Activated T-helper 2 cell treated with anti-CD3 and anti-CD28 coated beads, Interferon-gamma antibody, Interleukin-2, Interleukin-4, amounts not matched to agents 10 μg/mL and 5 μg/mL and 100 μg/mL, durations not matched to agents 14 hours and 24 hours and 36 hours (primary cell): ENCODE measurements at places on chromosomes 5 and 9. TPM values are rescaled to one million over a fixed set of nuclear protein-coding genes. Genes with fewer than 3 reads are reported as not detected.
A peak's percentile ranks its signal among the peaks of the same experiment; 100 is the strongest.

DNA sequence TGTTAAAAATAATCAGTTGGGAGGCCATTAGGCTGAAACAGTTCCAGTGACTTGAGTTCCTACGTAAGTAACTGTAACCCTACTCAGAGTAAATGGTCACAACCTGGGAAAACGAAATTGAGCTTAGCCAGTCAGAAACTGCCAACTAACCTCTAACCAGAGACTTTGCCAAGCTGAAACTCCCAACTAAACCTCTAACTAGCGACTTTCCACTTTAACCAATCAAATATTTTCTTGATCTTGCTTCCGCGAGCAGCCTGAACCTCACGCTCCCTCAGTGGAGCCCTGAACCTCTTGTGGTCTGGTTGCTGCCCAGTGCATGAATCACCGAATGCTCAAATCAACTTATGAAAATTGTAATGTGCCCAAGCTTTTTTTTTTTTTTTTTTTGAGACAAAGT is 156.2 kb downstream of the MED10 start:
- H3K4me3 ChIP-seq, result no peak overlapping the region
- DNase-seq, result no peak
- no peaks in the 10 kb centered on the region for H3K36me3 ChIP-seq
- H3K27me3 ChIP-seq, result no peaks in the 10 kb centered on the region

GRCh38 chr5:132277256-132277655 is 16.9 kb upstream of the SLC22A4 start:
- no peak overlapping the region for H3K4me3 ChIP-seq
- peaks cover 7% of the 10 kb centered on the region for H3K27me3 ChIP-seq
- no peaks in the 10 kb centered on the region for H3K36me3 ChIP-seq
- DNase-seq, result no peak
- H3K27ac ChIP-seq, result no peak overlapping the region

GRCh38 chr5:175654339-175654738 is 3.5 kb upstream of the HRH2 start:
- H3K4me3 ChIP-seq, result peak overlapping the region; percentile 14
- H3K27ac ChIP-seq, result peak overlapping the region; percentile 94
- peaks cover 72% of the 10 kb centered on the region for H3K4me1 ChIP-seq
- H3K27me3 ChIP-seq, result no peaks in the 10 kb centered on the region
- peaks cover 30% of the 10 kb centered on the region for H3K36me3 ChIP-seq

- DNase-seq, result peak; percentile 13
- H3K4me1 ChIP-seq, result peaks cover 18% of the 10 kb centered on the region
- H3K4me3 ChIP-seq, result no peak overlapping the region
- no peak overlapping the region for H3K27ac ChIP-seq
- no peaks in the 10 kb centered on the region for H3K36me3 ChIP-seq
Measured at GRCh38 chr5:33840927-33841547, 50.8 kb downstream of the ADAMTS12 start.

DNA sequence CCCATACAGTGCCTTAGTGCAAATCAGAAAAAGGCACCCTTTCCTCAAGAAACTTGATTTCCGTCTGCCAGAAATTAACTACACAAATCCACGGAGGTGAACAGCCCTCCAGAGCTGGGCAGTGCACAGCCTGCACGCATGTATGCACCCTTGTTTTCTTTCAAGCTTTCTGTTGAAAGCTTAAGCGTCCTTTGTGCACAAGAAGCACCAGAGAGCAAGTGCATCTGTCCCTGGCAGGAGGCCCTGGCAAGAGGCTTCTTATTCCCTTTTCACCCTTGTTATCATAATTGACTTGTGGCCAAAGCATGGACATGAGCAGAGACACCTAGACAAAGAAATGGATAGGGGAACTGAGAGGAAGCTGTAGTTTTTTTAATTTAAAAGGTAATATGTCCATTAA is 47.4 kb upstream of the ATG10 start:
- H3K27ac ChIP-seq, result no peak overlapping the region
- H3K27me3 ChIP-seq, result no peaks in the 10 kb centered on the region
- no peaks in the 10 kb centered on the region for H3K36me3 ChIP-seq
- no peaks in the 10 kb centered on the region for H3K4me1 ChIP-seq
- H3K4me3 ChIP-seq, result no peak overlapping the region
- DNase-seq, result no peak

NSA2 gene
- total RNA-seq, result 83.9 and 91.4 TPM in 2 replicates

DNA sequence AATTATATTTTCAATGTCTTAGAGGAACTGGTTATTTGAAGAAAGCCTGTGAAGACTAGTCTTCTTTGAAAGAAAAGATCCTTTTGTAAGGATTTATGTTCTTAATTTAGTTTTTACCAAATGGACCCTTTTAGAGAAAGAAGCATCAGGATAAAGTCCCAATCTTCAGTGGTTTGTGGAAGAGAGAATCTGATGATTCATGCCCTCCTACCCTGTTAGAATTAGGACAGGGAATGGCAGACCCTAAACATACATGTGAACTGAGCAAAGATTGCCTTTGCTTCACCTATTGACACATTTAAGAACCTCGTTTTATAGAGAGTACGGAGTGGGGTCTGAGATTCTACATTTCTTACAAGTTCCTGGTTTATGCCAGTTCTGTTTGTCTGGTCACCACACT is 20.1 kb upstream of the TMEFF1 start:
- DNase-seq, result no peak
- peaks cover 3% of the 10 kb centered on the region for H3K27me3 ChIP-seq
- H3K4me3 ChIP-seq, result no peak overlapping the region
- peaks cover 24% of the 10 kb centered on the region for H3K36me3 ChIP-seq
- H3K27ac ChIP-seq, result no peak overlapping the region

DNA sequence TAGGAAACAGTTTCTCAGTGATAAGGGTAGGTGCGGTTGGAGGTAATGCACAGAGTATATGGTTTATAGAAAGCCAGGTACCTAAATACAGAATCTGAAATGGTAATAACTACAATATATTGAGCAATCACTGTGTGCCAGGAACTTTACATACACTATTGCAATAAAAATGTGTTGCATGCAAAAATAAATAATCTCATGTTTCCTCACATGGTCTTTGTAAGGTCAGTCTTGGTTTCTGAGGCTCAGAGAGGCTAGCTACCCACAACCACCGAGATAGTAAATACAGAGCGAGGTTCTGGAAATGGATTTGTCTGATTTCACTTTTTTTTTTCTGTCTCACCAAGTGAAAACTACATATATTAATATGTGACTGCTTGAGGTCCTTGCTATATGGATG is 128.9 kb downstream of the CAMK4 start:
- peaks cover 49% of the 10 kb centered on the region for H3K36me3 ChIP-seq
- H3K27me3 ChIP-seq, result no peaks in the 10 kb centered on the region
- no peak overlapping the region for H3K27ac ChIP-seq
- peaks cover 6% of the 10 kb centered on the region for H3K4me1 ChIP-seq
- H3K4me3 ChIP-seq, result no peak overlapping the region

ANGPTL2 gene
- not detected in 2 replicates for total RNA-seq

DNA sequence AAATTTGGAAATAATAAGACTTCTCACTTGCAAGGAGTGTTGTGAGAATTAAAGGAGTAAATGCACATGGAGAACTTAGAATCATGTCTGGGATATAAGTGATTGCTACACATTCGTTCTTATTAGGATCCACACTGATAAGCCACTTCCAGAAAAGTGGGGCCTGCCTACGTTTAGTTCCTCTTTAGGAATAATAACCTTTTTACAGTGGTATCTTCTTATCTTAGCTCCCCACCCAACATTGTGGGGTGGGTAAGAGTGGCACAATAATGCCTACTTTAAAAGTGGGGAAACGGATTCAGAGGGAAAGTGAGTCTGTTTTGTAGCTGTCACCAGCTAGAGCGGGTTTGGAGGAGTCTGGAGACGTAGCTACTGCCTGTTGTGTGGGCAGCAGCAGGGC is 16.0 kb downstream of the DOCK2 start:
- no peak overlapping the region for H3K27ac ChIP-seq
- H3K4me1 ChIP-seq, result peaks cover 92% of the 10 kb centered on the region
- no peak for DNase-seq

- no peak overlapping the region for H3K27ac ChIP-seq
- no peaks in the 10 kb centered on the region for H3K36me3 ChIP-seq
- no peak overlapping the region for H3K4me3 ChIP-seq
- no peaks in the 10 kb centered on the region for H3K27me3 ChIP-seq
Measured at GRCh38 chr9:115335439-115335838, 217.5 kb upstream of the TNC start.

DNA sequence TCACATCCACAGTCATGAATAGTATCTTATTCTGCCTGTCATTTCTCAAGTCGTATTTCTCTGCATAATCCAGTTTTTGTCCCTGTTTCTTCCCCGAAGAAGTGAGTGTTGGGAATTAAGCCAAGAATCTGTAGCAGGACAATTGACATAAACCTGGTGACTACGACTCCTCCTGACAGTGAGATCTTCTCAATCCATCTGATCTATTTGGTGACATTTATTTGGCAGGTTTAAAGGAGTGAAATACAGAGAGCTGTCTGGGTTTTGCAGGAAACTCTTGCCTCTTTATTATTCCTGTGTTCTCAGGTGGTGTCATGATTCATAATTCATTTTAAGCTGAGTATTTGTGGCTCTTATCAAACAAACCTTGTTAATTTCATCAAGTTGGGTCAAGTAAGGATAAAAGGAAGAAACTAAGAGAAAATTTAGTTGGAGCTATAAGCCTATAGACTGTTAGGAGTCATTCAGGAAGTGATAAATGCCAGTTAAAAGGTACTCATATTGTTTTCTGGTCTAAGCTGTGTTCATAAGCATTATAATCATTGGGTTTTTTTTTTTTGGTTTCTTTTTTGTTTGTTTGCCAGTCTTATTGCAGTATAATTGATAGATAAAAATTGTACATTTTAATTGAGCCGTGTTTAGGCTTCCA is 95.9 kb upstream of the PCSK1 start:
- H3K36me3 ChIP-seq, result no peaks in the 10 kb centered on the region
- no peak overlapping the region for H3K4me3 ChIP-seq
- H3K27ac ChIP-seq, result no peak overlapping the region
- no peak for DNase-seq
- H3K4me1 ChIP-seq, result peaks cover 1% of the 10 kb centered on the region
- peaks cover 4% of the 10 kb centered on the region for H3K27me3 ChIP-seq

GRCh38 chr5:128965011-128965637 is at the start of gene SLC27A6:
Gene SLC27A6 (plus strand): TSS chr5:128965488. CDS start chr5:128966138, 650 bp downstream.
- no peak within 1 kb of the TSS for H3K27ac ChIP-seq
- H3K4me1 ChIP-seq, result no peaks in the 10 kb centered on the region
- DNase-seq, result no peak
- no peak within 1 kb of the TSS for H3K4me3 ChIP-seq
- no peaks in the 10 kb centered on the region for H3K36me3 ChIP-seq
- H3K27me3 ChIP-seq, result peaks cover 10% of the 10 kb centered on the region

PLCXD3 gene
- not detected in 2 replicates for total RNA-seq

DNA sequence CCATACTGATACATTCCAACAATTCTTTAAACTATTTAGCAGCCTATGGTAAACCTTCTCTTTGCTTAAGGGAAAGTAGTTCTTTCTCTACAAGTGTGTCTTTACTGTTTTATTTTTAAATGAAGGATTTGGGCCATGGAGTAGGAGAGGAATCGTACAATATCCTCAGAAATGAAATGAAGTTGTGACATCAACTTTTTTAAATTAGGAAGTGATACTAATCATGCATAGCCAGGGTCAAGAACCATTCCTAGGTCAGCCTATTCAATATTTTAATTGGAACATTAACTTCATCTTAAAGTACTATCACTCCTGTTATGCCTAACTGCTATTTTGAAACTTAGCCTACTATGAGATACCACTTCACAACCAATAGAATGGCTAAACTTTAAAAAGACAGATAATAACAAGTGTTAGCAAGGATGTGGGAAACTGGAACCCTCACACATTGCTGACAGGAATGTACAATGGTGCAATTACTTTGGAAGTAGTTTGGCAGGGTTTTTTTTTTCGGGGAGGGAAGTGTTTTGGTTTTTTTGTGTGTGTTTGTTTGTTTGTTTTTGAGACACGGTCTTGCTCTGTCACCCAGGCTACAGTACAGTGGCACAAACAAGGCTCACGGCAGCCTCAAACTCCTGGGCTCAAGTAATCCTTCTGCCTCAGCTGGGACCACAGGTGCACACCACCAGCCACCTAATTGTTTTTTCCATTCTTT is 10.7 kb downstream of the AGTPBP1 start:
- H3K4me1 ChIP-seq, result peaks cover 44% of the 10 kb centered on the region
- no peak overlapping the region for H3K4me3 ChIP-seq
- H3K27me3 ChIP-seq, result no peaks in the 10 kb centered on the region

DNA sequence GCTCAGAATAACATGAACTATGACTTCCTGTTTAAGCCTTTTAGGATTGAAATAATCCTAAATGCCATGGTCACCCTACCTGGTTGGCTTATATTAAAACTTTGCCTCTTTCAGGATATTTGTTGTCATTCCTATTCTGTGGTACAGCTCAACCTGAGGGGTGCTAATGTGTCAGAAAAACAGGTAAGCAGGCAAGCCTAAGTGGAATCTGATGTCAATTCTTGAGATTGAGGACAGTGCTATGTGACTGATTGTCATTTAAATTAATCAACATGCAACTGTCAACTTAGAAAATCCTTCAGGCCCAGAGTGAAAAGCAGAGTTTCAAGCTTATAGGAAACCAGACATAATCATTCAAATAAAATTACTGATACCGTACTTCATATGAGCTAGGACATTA is 2.6 kb upstream of the RORB start:
- H3K27me3 ChIP-seq, result peaks cover 46% of the 10 kb centered on the region
- no peak for DNase-seq
- H3K4me1 ChIP-seq, result peaks cover 21% of the 10 kb centered on the region
- no peaks in the 10 kb centered on the region for H3K36me3 ChIP-seq
- no peak overlapping the region for H3K27ac ChIP-seq
- H3K4me3 ChIP-seq, result no peak overlapping the region

FBXO38 gene
- 55.2 and 68.9 TPM in 2 replicates for total RNA-seq

DNA sequence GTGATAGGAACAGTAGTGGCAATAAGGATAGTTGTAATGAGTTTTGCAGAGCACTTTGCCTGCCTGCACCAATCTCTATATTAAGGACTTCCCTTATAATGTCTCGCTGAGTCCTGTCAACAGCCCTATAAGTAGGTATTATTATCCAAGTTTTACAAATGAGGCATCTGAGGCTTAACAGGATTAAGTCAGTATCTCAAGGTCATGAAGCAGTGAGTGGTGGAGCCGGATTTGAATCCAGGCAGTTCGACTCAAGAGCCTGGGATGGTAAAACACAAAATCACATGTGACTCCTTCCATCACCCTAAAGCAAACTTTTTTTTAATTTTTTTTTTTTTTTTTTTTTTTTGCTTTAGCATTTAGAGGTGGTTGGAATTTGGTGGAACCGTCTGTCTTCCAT is 59.0 kb upstream of the RARS1 start:
- no peak overlapping the region for H3K4me3 ChIP-seq
- no peak overlapping the region for H3K27ac ChIP-seq
- H3K36me3 ChIP-seq, result no peaks in the 10 kb centered on the region
- H3K27me3 ChIP-seq, result peaks cover 4% of the 10 kb centered on the region

GRCh38 chr5:138037271-138037670 is 4.4 kb upstream of the FAM13B start:
- H3K27ac ChIP-seq, result no peak overlapping the region
- H3K36me3 ChIP-seq, result peaks cover 3% of the 10 kb centered on the region
- no peaks in the 10 kb centered on the region for H3K27me3 ChIP-seq
- no peak overlapping the region for H3K4me3 ChIP-seq

DNA sequence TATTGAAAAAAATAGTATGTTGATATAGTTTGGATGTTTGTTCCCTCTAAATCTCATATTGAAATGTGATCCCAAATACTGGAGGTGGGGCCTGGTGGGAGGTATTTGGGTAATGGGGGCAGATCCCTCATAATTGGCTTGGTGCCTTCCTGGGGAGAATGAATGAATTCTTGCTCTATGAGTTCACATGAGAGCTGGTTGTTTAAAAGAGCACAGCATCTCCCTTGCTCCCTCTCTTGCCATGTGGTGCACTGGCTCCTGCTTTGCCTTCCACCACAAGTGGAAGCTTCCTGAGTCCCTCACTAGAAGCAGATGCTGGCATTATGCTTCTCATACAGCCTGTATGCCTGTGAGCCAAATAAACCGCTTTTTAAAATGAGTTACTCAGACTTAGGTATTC is 154.8 kb downstream of the ADAMTS6 start:
- no peak overlapping the region for H3K27ac ChIP-seq
- H3K4me3 ChIP-seq, result no peak overlapping the region
- H3K4me1 ChIP-seq, result no peaks in the 10 kb centered on the region
- H3K36me3 ChIP-seq, result no peaks in the 10 kb centered on the region
- no peak for DNase-seq
